Activated naive CD4-positive, alpha-beta T cell (primary cell): ENCODE measurements at places on chromosomes 7 and 10.

DNA sequence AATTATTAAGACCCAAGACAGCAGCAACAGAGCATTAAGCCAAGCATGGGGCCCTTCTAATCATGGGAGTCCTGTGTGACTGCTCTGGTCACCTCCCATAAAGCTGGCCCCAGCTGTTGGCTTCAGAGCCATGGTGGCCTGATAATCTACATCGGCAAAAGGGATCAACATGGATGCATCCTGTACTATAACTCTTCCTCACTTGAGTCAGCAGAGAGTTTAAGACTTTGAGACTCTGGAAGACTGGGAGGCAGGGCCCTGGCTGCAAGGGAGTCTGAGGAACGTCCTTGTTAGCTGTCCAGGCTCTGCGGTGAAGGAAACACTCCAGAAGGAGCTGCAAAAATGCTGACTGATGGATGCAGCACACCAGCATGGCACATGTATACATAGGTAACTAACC lies 95.0 kb upstream of the KIAA1217 start:
- no peak for DNase-seq

DNA sequence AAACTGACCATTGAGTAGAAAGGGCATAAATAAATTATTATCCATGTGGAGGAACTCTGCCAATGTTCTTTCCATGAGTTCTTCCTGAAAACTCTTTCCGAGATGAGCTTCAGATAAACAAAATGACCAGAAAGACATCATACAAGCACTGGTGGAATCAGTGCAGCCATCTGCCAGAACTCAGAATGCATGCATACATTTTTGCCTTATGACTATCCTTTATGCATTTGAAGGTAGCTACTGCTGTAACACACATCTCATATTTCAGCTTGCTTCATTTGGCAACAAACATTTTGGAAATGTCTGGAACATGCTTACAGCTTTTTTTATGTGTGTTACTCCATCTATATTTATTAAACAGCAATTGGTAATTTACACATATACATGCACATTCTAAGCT lies 448.9 kb downstream of the PLXDC2 start:
- DNase-seq, result no peak

GRCh38 chr7:13231216-13231615 lies 543.8 kb downstream of the ARL4A start:
- no peak for DNase-seq

DNA sequence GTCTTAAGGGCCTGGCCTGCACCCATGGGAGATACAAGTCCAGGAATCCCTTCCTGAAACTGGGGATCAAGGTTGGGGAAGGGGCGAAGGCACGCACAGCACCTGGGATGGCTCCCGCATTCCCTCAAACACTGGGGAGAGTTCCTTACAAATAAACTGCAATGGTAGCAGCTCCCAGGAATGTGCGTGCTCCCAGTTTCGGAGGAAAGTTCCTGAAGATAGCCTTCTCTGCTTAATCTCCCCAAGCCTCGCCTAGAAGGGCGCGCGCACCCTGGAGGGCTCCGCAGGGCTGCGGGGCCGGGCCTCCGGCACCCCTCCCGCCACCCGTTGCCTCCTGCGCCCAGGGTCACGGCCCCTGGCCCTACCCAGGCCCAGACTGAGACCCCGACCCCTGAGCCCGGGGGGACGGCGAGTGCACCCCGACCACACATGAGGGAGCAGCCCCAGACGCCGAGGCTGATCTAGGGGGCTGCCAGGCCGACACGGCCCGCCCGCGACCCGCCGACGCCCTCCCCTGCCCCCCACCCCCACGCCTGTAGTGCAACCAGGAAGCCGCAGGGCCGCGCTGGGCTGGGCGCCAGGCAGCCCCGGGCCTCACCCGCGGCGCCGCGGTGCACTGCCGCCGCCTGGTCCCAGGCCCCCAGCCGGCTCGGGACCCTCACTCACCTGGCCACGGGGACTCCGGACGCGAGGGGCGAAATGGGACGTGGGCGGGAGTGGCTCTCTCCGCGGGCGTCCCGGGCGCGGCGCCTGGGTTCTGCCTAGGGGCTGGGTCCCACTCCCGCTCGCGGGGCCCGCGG lies 460 bp downstream of the ANXA11 start:
- no peak for DNase-seq

DNA sequence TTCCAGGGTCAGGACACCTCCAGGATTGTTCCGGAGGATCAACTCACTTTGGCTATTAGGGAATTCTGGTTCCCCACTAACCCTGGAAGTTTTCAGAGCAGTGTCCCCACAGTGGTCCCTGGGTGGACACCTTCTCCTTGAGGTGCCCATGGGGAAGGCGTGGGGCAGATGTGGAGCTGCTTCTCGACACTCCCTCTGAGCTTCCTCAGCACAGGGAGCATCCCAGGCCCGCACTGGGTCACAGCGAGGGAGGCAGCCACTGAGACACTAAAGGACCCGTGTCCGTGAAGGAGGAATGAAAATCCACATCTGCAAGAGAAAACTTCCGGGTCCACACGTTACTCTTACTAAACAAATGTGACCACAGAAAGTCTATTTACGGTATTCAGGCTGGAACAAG lies 48.2 kb upstream of the MNX1 start:
- DNase-seq, result no peak

DNA sequence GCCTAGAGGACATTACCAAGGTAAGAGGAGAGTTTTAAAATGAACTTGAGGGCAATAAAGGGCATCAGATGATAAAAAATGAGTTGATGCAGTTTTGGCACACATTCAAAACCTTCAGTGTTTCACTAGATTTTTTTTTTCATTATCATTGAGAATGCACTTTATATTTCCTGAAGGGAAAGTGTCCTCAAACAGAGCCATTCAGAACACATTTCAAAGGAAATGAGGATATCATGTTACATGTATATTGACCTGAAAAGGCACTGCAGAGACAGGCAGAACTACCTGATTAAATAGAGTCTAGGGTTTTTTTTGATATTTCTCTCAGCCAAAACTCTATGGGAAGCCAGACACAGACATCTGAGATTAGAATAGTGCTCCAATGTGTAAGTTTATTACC lies 454.0 kb downstream of the NEBL start:
- DNase-seq, result no peak

DNA sequence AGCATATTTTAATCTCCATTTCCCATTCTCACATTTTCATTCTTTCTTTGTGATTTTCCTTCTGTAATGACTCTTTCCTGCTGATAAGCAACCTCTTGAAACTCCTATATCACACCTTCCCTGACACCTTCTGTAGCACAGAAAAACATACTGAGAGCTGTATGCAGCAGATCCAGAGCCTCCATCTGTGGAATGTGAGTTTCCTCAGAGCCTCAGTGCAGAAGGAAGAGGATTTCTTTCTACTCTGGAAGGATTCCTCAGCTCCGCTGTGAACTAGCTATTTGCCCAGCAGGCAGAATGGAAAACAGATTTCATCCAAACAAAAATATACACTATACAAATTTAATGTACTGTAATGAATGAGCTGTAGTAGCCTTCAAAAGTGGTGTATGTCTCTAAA lies 841.3 kb upstream of the ZWINT start:
- no peak for DNase-seq

DNA sequence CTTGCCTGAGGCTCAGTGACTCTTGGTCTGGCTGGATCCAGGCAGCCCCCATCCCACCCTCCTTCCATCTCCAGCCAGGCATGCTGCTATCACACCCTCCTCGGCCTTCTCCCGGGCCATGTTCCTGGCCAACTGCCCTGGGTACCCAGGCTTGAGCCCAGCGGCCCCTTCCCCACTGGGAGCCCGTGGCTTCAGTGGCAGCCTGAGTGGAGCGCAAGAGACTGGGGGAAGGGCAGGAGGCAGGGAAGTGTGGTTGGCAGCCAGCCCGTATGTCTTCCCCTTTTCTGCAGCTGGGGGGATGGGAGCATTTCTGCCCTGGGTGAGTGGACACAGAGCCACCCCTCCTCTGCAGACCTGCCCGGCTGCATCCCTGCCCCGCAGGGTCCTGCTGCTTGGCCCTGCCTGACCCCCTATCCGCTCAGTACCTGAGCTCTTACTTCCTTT lies 148.5 kb downstream of the ARHGAP22 start:
- DNase-seq, result no peak

- no peak for DNase-seq
Observed at GRCh38 chr10:77252380-77253146, 385.0 kb downstream of the KCNMA1 start.

GRCh38 chr10:16242446-16242845 lies 194.4 kb upstream of the PTER start:
- DNase-seq, result no peak

DNA sequence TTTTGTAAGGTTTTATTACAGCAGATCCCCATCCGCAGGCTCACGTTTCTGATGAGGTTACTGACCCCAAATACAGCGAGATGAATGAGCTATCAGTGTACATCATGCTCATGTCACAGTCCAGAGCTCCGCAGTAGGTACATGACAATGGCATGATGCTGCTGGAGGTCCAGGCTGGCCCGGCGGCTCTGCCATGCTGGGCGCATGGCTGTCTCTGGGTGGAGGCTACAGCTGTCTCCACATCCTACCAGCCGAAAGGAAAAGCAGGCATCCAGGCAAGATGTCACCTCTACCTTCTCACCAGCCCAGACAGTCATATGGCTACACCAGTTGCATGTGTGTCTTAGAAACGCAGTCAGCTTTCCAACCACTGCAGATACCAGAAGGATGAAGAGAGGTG lies 90.9 kb upstream of the RNF32 start:
- DNase-seq, result no peak

GRCh38 chr10:110394898-110395297 lies 90.2 kb upstream of the SMNDC1 start:
- DNase-seq, result no peak

DNA sequence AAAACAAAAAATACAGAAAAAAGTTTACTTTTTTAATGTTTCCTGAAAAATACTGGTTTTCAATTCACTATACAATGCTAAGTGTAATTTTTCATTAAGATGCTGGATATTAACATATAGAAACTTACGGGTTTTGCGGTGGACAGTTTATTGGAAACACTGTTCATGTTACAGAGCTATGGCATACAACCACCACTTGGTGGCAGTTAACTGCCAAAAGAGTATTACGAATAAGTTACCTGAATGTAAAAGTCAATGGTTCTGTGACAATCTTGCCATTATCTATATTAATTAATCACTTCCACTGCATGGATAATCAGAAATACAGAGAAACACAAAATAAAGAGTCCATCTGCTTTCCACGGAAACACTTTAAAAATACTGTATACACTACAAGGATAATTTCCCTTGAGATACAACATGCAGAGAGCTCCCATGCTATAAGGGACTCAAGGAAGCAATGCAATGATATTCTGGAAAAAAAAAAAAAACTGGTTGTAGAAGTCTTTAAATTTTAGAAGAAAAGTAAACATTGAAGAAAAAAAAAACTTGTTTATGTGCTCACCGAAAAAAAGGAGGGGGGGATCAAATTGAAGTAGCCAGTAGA lies 97.0 kb downstream of the TPK1 start:
- DNase-seq, result no peak

GRCh38 chr7:148598351-148598750 lies 7.8 kb downstream of the C7orf33 start:
- DNase-seq, result no peak

GRCh38 chr10:3141351-3142005 lies 31.1 kb downstream of the PITRM1 start:
- DNase-seq, result no peak

GRCh38 chr7:120394595-120394994 lies 121.6 kb downstream of the KCND2 start:
- no peak for DNase-seq

GRCh38 chr10:112954974-112955581 lies 5.0 kb downstream of the TCF7L2 start:
- DNase-seq, result no peak

DNA sequence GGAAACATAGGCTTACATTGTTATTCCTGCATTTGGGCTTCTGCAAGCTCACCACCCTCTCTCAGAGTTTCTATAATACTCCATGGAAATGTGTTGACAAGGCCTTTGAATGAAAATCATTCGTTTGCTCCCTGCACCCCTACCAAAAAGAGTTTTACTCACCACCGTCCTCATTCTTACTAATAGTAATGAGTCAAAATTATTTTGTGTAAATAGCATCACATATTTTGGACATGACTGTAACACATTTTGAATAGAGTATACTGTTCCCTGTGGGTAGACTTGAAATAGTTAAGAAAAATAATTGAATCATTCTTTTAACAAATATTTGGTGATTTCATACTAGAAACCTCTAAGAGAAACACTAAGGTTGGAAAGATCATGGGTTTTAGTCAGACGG lies 84.6 kb downstream of the AKAP9 start:
- DNase-seq, result no peak

- no peak for DNase-seq
Observed at GRCh38 chr7:150369748-150370501, 1.3 kb downstream of the REPIN1 start.

DNA sequence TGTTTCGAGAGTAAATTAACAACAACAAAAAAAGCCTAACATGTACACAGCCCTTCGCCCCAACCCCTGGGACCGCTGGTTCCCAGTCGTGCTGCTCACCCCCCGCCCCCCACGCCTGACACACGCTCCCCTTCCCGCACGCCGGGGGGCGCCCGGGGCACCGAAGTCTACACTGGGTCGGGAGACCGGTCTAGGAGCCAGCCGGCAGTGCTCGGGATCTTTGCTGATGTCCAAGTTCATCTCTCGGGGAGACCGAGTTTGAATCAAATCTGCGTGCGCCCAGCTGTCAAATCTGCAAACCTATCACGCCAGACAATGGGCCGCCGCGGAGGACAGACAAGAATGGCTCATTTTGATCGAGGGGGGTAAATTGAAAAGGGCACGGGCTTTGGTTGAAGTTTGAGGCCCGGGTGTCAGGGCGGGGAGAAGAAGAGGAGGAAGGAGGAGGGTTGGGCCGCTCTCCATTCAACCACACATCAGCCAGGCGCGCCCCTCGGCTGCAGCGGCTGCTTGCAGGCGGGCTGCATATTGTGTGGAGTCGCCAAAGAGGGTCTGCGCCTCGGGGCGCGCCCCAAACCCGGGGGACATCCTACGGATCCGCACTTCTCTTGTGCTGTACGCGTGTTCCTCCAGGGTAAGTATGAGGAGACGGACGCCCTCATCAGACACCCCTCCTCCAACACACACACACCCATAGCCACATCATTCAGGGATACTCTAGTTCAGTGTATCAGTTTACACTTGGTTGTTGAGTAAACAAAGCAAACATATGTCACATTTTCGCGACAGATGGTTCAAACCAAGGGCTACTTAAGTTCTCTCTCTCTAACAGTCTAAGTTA lies 1.3 kb upstream of the GFRA1 start:
- no peak for DNase-seq

- DNase-seq, result no peak
Observed at GRCh38 chr10:88149906-88150305, 286.5 kb downstream of the PTEN start.

DNA sequence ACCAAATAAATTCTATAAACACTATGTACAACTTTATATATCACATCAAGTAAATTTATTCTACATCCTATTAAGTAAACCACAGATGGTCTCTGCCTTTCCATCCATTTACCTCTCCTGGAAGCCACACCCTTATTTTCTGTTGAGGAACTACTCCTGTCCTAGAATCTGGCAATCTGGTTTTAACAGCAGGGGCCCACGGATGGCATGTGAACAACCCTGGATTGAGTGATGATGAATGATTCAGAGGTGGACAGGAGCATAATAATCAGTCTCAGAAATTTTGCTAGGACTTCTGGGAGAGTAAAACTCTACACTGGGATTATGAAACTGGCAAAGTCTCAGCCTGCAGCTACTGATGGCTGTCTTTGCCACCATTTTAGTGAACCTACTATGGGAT lies 54.1 kb downstream of the CDK6 start:
- DNase-seq, result no peak
